T-helper 1 cell treated with Interleukin-12 subunit alpha and Interleukin-12 subunit beta and Interleukin-4 antibody, amounts not matched to agents 30 ng/mL and 1 ng/mL, for 36 hours (primary cell): ENCODE measurements at places on chromosomes 6 and 20. TPM values are rescaled to one million over a fixed set of nuclear protein-coding genes. Genes with fewer than 3 reads are reported as not detected.

The INSM1 gene
- 0.29 and 0.47 TPM in 2 replicates for total RNA-seq

The PPP1R14C gene
- 0.15 TPM in 1 of 2 replicates, not detected in the other for total RNA-seq

The DAAM2 gene
- total RNA-seq = not detected in 2 replicates

The CTSZ gene
- 49.0 and 50.7 TPM in 2 replicates for total RNA-seq

The LAMA2 gene
- 0.25 and 0.93 TPM in 2 replicates for total RNA-seq

The WFDC12 gene
- not detected in 2 replicates for total RNA-seq

The PRRT1 gene
- total RNA-seq = 0.32 and 0.63 TPM in 2 replicates

The OOEP gene
- total RNA-seq = 1.0 TPM in 2 replicates

The PRR18 gene
- not detected in 2 replicates for total RNA-seq

The SYNGAP1 gene
- total RNA-seq = 31.8 and 32.4 TPM in 2 replicates

The LIN28B gene
- not detected in 2 replicates for total RNA-seq

The FAM83C gene
- total RNA-seq = not detected in 2 replicates

The TLDC2 gene
- total RNA-seq = not detected in 2 replicates

The BPIFB2 gene
- total RNA-seq = not detected in 2 replicates

The SMOC2 gene
- total RNA-seq = not detected in 2 replicates

The ACTL10 gene
- total RNA-seq = 3.1 and 3.6 TPM in 2 replicates

The HSPA1B gene
- total RNA-seq = 82.7 and 85.0 TPM in 2 replicates

The SYS1 gene
- 30.7 and 32.2 TPM in 2 replicates for total RNA-seq

The RNF182 gene
- total RNA-seq = not detected in 2 replicates

The CCN6 gene
- not detected in 2 replicates for total RNA-seq

The KCNK16 gene
- not detected in 2 replicates for total RNA-seq

The TTK gene
- total RNA-seq = 22.5 and 23.6 TPM in 2 replicates

The FAXC gene
- 0.37 TPM in 1 of 2 replicates, not detected in the other for total RNA-seq

The ARFGEF2 gene
- 25.6 and 29.4 TPM in 2 replicates for total RNA-seq

The SLC44A4 gene
- 0.34 TPM in 1 of 2 replicates, not detected in the other for total RNA-seq

The LKAAEAR1 gene
- total RNA-seq = not detected in 2 replicates

The APCDD1L gene
- not detected in 2 replicates for total RNA-seq

The C20orf144 gene
- 0.29 and 0.61 TPM in 2 replicates for total RNA-seq

The SUMO4 gene
- 17.3 and 18.7 TPM in 2 replicates for total RNA-seq

The BFSP1 gene
- total RNA-seq = 3.3 TPM in 2 replicates

The BMP5 gene
- total RNA-seq = not detected in 2 replicates

The PRDM1 gene
- total RNA-seq = 103 and 108 TPM in 2 replicates

The CHRNA4 gene
- not detected in 2 replicates for total RNA-seq

The PXT1 gene
- 0.22 and 0.25 TPM in 2 replicates for total RNA-seq

The SLCO4A1 gene
- 41.0 and 41.6 TPM in 2 replicates for total RNA-seq
